ENCODE measurements at places on chromosomes 3 and 15.

DNA sequence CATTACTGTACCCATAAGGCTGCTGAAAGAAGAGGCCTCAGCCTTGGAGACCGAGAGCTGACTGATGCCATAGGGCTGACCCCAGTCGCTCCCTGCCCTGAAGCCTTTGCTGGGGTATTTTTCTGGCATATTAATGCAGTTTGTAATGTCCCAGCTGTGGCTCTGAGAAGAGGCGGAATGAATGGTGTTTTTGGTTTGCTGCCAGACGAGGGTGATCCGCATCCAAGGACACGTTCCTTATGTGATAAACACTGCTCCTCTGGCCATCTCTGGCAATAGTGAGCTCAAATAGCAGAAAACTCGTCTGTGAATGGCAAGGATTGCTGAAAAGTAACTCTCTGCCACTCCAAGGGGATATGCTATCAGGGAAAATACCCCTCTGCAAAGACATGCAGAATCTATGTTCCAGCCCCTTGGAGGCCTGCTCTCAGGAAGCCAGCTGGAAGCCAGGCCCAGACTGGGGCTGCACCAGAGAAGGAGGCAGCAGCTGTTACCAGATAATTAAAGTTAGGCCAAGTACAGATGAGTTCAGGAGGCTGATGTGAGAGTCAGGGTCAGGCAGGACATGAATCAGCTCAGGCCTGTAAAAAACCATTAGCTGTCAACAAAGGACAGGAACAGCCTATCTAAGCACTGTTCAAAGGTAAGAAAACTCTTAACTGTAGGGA is 28.9 kb upstream of the KLHL6 start:
- DNase-seq, result peak; percentile 30

- no peak for DNase-seq
Measured at GRCh38 chr15:95024351-95024750, 793.0 kb downstream of the MCTP2 start.

DNA sequence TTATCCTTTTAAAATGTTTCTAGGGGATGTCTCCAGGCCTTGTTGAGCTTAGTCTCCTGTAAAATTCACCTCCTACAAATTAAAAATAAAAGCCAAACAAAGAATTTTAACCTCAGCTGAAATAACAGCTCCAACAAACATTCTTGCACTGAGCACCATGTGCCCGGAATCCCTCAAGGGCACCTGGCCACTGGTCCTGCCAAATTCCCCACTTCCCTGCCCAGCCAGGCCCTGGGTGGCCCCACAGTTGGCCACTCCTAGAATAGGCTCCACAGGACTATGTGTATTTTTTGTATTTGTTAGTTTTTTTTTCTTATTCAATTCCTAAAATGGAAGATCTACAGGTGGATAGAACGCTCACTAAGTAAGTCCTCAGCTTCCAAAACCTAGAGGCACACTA is 33.1 kb upstream of the PLA2G4E start:
- peak; percentile 86 for DNase-seq

DNA sequence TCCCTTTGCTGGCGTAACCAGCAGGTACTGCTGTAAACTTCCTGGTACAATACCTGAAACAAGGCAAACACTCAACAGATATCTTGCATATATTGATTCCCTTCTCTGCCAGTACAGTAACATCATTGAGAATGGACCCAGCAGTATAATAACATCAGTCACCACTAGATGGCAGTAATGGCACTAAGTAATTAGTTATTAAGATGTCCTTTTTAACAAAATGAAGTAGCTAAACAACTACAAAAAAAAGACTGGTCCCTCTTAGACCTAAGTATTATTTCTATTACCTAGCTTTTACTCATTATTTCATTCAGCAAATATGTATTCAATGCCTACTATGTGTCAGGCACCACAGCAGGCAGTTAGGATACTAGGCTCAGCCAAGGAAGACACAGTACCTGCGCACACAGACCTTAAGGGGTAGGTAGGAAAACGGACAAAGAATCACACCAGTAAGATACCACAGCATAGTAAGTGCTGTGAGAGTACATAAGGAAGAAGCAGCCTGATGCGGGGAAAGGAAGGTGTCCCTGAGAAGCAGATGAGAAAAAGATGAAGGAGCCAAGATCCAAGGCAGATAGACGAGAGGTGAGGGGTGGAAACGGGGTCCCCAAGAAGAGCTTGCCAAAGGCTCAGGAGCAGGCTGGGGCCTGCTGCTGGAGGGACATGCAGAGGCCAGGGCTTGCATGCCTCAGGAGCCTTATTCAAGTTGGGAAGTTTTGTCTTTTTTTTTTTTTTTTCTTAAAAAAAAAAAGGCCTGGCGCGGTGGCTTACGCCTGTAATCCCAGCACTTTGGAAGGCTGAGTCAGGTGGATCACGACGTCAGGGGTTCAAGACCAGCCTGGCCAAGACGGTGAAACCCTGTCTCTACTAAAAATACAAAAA is 102.7 kb upstream of the CHD2 start:
- DNase-seq, result peak; percentile 38

- no peak for DNase-seq
Measured at GRCh38 chr3:171758109-171758508, 52.2 kb downstream of the PLD1 start.

GRCh38 chr3:71088019-71088708 is 495.4 kb downstream of the FOXP1 start:
- no peak for DNase-seq

- peak; percentile 44 for DNase-seq
Measured at GRCh38 chr3:46065294-46065705, 38.0 kb upstream of the XCR1 start.

GRCh38 chr15:96038650-96039049 is 291.9 kb upstream of the NR2F2 start:
- no peak for DNase-seq

DNA sequence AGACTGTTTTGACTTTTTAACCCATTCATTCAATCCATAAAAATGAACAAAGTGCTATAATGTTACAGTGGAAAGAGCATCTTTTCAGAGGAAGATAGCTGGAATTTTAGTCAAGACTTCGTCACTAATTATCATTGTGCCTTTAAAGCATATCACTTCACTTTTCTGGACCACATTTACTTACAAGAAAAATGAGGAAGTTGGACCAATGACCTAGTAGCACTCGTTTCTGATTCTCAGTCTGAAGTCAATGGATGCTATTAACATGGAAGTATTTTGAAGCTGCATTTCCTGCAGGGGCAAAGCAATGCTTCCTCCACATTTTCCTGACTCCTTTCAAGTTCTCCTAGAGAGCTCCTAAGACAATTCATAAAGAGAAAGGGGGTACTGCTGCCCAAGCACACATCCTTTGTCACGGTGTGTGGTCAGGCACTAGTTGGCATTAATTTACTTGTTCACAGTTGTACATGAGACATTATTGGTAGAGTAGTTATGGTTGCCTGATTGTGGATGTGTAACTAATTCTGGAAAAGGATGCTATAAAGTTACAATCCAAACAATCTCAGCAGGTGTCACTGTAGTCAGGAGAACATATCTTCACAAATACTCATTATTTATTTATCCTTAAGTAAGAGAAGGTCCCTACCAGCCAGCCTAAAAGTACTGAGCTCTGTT is 1049.1 kb downstream of the FHIT start:
- DNase-seq, result no peak

GRCh38 chr15:33706173-33706572 is 262.1 kb upstream of the CHRM5 start:
- DNase-seq, result no peak

GRCh38 chr15:65054333-65055200 is 9.4 kb downstream of the SLC51B start:
- DNase-seq, result peak; percentile 76

DNA sequence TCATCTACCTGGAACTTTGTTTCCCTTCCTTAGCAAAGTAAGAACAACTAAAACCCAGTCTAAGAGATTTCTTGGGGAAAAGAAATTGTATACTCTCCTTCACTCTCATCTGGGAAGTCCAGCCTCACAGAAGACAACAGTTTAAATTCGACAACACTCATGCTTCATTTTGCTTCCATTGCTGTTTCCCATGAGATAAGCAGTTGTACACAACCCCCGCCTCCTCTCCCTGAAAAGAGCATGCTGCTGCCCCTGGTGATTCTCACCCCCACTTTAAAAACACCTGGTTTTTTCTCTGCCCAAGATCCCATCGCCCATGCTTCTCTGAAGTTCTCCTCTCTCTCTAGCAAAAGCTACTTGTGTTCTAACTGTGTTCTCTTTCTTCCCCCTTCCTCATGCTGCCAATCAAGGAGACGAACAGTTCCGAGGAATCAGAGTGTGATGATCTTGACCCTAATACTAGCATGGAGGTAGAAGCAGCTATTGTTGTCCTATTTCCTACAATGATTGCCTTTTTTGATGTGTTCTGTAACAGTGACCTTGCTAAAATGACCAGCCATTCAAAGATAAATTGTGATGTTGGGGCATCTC is 51.1 kb upstream of the UMPS start:
- no peak for DNase-seq

- no peak for DNase-seq
Measured at GRCh38 chr3:64264501-64265109, 39.3 kb upstream of the PRICKLE2 start.

- DNase-seq, result no peak
Measured at GRCh38 chr3:59327376-59327808, 277.6 kb upstream of the CFAP20DC start.

All from body of pancreas (tissue), 4 donors.